Stimulated activated CD8-positive, alpha-beta memory T cell treated with anti-CD3 and anti-CD28 coated beads, Interleukin-4, amount 100 ng/mL, for 1 hour (primary cell): ENCODE measurements at places on chromosomes 6 and 20.
A peak's percentile ranks its signal among the peaks of the same experiment; 100 is the strongest.

- peak; percentile 17 for DNase-seq
Observed at GRCh38 chr6:166097914-166098522, 69.6 kb downstream of the TBXT start.

- DNase-seq = no peak
Observed at GRCh38 chr20:31934968-31935764, 16.7 kb downstream of the PDRG1 start.

GRCh38 chr6:41504466-41505121 is 41.6 kb upstream of the FOXP4 start:
- no peak for DNase-seq

GRCh38 chr6:15207923-15208322 is 37.9 kb upstream of the JARID2 start:
- no peak for DNase-seq

GRCh38 chr6:36623547-36624459 is 29.6 kb downstream of the SRSF3 start:
- DNase-seq = peak; percentile 56

DNA sequence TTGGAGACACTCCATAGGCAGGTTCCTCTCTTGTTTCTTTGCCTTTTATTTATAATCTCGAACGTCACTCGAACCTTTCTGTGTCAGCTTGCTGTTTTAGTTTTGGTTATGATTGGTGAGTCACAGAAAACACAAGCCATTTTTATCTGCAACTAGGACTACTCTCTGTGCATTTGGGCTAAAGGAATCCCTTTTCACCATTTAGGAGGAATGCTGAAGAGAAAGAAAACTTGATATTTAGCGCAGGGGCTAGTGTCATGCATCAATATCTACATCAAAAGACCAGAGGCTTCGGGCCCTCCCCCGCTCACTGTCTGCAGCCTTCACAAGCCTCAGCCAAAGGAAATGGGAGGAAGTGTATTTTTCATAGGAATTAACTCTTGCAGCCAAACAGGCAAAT is 507.8 kb upstream of the CITED2 start:
- no peak for DNase-seq

- no peak for DNase-seq
Observed at GRCh38 chr20:32241807-32242206, 34.1 kb downstream of the POFUT1 start.

DNA sequence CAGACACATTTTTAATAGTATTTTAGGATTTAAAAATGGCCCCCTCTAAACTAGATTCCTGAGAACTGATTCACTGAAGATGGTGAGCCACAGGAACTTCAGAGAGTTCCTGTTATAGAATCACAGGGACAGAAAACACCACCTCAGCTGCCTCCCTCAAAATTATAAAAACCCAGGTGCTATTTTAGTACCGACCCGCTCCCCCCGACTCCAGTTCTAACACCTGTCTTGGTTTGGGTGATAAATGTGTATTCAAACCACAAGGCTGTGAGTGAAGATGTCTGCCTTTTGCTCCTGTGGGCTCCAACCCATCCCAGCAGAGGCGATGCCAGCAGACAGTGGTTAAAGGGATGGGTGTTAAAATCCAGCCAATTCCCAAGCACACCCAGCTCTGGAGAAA is 127.4 kb upstream of the LY86 start:
- DNase-seq = no peak

GRCh38 chr6:146065690-146066089 is 36.8 kb downstream of the GRM1 start:
- DNase-seq = no peak

DNA sequence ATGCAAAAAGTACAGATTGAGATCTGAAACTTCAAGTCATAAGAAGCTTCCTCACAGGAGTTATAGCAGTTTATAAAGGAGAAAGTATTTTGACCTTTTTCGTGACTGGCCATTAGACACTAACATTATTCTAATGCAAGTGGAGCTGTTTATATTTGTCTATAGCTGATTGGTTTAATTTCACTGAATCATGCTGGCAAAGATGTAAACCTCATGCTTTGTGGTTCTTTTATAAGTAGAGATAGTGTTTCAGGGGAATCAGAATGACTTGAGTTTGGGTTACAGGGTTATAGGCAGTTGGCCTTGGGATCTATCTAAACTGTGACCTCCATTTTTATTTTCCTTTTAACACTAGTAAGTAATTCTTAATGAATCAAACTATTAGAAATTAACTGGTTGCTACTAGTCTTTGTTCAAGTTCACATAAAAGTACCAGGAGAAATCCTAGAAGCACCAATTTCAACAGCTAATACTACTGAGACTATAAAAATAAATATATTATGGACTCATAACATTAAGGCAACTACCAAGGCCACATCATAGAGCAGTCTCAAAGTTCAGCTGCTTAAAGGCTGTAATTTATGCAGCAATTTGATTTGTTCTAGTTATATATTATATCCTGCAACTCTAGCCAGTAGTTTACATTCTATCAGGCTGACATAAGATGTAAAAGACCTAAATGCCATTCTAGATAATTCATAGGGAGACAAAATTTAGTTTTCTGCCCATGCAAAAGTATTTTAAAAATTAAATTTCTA is 94.0 kb downstream of the RNGTT start:
- no peak for DNase-seq

- DNase-seq = no peak
Observed at GRCh38 chr20:50642288-50642803, 49.0 kb downstream of the RIPOR3 start.
